Gastroesophageal sphincter (tissue), 4 donors: ENCODE measurements at places on chromosomes 12 and 14. TPM values are rescaled to one million over a fixed set of nuclear protein-coding genes. Genes with fewer than 3 reads are reported as not detected.

The SLC17A8 gene
- total RNA-seq: not detected

The PRICKLE1 gene
- 30.0 TPM for total RNA-seq

The TAS2R13 gene
- not detected for total RNA-seq

The FAM181A gene
- total RNA-seq: not detected

DNA sequence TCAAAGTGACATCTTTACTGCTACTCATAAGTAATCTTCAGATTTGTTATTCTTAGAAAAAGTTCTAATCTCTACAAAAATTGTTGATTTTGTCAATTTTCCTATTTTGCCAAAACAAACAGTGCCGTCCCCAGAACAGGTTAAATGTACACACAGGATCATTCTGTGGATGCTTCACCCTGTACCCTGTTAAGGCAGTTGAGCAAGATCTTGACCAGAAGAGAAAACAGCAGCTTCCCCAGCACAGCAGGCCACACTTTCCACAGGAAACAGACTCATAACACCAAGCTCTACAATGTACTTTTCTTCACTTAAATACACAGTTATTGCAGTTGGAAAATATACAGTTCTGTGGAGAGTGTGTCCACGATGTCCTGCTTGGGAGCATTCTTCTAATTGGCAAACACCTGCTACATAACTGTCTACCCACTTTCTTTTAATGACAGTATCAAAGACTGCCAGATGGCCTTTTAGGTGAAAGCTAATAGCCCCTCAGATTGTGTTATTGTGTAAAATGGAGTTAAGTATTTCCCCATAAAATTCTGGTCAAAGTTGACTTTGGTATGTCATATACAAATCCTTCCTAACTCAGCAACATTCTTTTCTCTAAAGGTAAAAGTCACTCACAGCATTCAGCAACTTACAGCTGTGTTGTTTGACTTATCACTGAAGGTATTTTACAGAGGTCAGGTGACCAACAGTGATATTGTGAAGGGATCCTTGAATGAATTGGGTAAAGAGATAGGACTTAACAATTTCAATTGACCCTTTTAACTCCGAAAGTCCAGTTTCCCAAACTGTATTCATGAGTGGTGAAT, 77.0 kb downstream of the SEC23A start:
- ATAC-seq: no peak

DNA sequence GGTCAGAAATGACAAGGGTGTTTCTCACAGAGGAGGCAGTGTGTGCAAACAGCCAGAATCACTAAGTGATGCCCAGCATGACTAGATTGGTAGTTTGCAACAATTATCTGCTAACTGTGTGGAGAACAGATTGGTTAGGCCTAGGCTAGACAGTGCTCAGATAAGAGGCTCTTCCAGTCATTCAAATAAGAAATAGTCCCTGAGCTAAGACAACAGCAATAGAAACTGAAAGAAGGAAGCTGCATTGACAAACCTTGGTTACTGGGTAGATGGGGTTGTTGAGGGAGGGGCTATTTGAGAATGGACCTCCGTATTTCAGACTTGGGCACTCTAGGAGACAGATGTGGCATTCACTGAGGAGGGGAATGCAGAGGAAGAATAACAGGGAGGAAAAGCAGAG, 255.0 kb upstream of the NPAS3 start:
- ATAC-seq: no peak
